ENCODE measurements at places on chromosomes 5 and 9.

- DNase-seq, result no peak
Observed at GRCh38 chr9:94903961-94904421, 177.5 kb downstream of the AOPEP start.

DNA sequence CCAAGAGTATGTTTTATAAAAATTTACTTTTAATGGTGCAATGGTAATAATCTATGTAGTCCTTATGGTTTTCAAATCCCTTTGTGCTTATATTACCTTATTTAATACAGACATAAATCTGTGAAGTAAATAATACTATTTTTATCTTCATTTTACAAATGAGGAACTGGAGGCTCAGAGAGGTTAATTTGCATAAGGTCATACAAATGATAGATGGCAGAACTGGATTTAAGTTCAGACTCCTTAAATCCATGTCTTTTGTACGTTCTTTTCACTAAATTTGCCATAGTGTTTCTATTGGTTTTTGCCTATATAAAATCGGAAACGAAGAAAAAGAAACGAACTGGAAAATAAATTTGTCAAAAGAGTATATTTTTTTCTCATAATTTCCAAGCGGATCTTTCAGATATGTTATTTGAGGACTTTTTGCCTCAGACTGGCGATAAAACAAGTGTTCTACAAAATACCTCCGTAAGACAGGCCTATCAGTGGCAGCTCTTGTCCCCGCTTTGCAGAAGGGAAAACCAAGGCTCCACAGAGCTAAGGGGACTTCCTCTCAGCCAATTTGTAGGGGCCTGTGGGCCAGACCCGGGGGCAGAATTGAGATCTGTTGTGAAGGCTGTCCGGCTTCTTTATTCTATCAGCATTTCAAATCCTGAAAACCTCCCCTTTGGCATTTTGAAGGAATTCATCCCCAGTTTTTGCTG, 1.1 kb upstream of the TNFAIP8 start:
- no peak for DNase-seq

DNA sequence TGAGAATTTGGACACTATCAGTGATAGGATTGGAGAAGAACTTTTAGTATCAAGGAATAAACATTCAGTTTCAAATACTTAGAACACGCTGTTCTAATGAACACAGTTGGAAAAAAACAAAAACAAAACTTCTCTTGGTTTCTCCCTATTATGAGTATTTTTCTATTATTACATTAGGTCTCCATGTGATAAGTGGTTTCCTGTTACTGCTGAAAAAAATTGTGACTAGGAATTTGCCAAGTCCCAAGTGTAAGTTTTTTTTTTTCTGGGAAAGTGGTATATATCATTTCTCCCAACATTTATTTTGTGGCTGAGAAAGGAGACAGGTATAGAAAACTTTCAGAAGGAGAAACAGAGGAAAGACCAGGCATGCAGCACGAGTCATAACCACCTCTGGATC, 41.1 kb downstream of the PCSK1 start:
- no peak for DNase-seq

GRCh38 chr5:150765799-150766169, 7.0 kb upstream of the DCTN4 start:
- no peak for DNase-seq

DNA sequence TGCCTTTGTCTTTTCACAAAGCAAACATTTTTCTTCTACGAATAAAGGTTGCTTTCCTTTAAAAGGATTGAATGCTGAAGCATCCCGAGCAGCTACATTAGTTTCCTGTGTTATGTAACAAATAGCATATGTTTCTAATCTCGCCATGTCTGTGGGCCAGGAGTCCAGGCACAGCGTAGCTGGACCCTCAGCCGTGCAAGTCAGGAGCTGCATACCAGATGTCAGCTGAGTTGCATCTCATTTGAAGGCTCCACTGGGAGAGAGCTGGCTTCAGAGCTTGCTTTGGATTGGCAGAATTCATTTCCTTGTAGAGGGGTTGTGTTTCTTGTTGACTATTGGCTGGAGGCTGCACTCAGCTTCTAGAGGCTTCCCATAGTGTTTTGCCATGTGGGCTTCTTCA, 16.0 kb upstream of the GOLPH3 start:
- no peak for DNase-seq

GRCh38 chr5:127306647-127307046, 16.1 kb downstream of the MEGF10 start:
- DNase-seq, result no peak

- DNase-seq, result no peak
Observed at GRCh38 chr5:98940581-98940980, 11.8 kb upstream of the CHD1 start.

GRCh38 chr5:157130925-157131324, 11.7 kb downstream of the MED7 start:
- DNase-seq, result no peak

- DNase-seq, result no peak
Observed at GRCh38 chr5:118146824-118147223, 841.5 kb downstream of the DTWD2 start.

GRCh38 chr5:94699562-94699961, 81.1 kb downstream of the SLF1 start:
- DNase-seq, result no peak

DNA sequence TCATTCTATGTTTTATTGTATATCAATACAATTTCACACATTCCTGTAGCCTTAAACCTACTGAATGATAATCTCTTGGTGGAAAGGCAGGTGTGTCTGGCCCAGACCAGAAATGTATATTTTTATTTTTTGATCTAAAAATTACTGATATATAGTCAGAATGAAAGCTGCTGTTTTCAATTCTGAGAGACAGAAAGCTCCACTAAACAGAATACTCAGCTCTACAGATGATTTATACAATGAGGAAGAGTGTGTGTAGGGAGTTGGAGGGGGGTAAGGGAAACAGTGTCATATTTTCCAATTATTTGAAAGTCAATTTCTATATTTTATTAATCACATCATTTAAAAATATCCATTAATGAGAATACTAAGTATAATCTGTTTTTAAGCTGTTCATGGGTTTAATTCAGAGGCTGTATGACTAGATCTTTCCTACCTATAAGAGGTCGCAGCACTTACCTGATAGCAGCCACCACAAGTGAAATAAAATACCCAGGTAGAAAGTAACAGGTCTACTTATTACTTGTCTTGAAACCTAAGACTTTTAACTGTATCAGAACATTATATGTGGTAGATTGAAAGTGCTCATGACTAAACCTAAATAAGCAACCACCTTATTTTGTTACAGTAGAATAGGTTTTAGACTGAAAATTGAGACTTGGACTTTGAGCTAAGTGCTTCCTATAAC, 183.4 kb downstream of the TMC1 start:
- DNase-seq, result no peak

GRCh38 chr5:17147170-17147569, 70.3 kb upstream of the BASP1 start:
- no peak for DNase-seq

DNA sequence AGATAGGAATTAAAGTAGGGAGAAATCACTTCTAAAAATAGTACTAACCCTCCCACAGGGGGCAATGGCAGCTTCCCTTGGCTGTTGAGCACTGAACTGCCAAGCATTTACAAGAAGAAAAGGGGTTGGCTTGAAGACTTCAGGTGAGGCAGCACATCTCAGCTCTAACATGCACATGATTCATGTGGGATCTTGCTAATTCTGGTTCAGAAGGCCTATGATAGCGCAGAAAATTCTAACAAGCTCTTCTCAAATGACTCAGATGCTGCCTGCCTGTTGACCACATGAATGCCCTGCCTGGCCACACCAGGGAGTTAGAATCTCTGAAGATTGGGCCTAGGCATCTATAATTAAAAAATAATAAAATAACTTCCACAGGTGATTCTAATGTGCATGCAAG, 22.6 kb downstream of the CD180 start:
- no peak for DNase-seq

- DNase-seq, result no peak
Observed at GRCh38 chr9:137317021-137317717, 15.1 kb upstream of the NRARP start.

- DNase-seq, result peak; percentile 95
Observed at GRCh38 chr5:17118631-17119030, 98.8 kb upstream of the BASP1 start.

DNA sequence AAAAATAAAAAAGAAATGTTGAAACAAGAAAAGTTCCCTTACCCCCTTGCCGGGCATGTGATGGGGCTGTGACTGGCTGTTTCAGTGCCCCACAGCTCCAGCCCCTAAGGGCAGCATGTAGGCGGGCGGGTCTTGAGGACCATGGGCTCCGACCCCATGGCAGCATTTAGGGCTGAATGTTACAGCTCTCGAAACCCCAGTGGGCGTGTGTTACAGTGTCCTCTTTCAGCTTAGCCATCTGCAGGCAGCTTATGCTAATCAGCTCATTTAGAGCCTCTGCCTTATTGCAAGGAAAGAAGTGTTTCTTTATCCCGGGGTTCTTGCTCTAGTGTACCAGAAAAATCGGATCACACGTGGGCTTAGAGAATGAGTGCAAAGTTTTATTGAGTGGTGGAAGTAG, 497.4 kb upstream of the CYLC2 start:
- no peak for DNase-seq

DNA sequence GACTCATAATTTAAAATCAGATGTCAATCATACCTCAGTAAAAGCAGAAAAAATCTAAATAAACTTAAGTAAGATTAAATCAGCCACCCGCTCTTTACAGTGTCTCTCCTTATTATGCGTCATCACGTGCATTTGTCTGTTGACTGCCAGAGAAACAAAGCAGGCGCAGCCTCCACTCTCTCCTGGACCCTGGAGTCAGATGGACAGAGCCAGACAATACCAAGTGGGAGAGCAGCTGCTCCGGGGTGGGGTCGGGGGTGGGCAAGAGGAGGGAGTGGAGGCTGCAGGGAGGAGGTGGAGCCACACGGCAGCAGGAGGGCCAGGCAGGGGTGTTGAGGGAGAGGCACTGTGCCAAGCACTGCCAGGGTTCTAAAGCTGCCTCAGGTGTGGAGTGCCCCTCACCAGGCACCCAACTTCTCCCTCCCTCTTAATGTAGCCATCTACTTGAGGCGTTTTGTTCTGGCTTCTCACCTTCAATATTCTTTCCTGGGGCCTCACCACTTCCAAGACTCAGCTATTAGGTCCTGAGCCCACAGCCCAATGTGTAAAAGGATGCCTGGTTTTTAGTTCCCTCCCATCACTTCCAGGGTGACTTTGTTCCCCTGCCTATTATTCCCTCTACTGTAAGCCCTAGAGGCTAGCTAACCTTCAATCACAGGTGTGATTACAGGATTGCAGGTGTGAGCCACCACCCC, 96.3 kb downstream of the GLDC start:
- DNase-seq, result no peak
